Naive thymus-derived CD8-positive, alpha-beta T cell (primary cell): ENCODE measurements at places on chromosomes 6 and 20.
A peak's percentile ranks its signal among the peaks of the same experiment; 100 is the strongest.

DNA sequence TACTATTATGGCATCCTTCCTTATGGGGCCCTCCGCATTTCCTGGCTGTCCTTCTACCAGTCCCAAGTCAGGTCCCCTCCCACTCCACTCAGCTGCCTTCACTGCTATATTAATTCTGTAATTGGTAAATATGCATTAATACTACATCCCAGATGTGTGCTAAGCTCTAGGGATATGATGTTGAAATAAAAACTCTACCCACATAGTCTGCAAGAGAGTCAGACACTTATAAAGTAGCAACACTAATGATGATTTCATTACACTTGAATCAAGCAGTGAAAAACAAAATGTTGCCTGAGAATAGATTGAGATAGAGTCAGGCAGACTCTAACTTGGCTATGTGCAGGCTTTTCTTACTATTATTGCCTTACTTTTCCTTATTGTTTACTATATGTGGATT, 62.4 kb downstream of the AIG1 start:
- no peak for DNase-seq

DNA sequence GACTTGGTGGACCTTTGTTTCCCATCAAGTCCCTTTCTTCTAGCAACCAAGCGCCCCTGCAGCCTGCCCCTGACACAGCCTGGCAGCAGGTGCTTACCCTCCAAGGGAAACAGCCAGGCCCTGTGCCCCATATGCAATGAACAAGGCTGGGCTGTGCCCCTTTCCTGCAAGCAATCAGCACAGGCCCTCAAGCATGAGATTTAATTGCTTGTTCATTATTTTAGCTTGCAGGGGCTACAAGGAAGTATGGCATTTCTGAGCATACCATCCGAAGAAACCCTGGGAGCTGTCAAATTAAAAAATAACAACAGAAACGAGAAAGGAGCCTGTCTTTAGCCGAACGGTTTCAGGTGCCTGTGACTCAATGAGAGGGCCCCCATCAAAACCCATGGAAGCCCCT, 522.9 kb upstream of the ARID1B start:
- no peak for DNase-seq

DNA sequence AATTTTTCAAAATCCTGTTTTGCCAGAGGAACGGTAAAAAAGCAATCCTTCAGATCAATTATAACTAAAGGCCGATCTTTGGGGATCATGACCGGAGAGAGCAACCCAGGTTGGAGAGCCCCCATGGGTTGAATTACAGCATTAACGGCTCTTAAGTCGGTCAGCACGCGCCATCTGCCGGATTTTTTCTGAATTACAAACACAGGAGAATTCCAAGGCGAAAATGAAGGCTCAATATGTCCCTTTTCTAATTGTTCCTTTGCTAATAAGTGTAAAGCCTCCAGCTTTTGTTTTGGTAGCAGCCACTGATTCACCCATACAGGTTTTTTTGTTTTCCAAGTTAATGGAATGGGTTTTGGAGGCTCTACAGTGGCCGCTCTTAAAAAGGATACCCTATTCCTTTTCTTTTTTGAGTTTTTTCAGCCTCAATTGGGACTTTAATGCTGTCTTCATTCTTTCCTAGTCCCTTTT, 16.9 kb upstream of the PTCRA start:
- peak; percentile 69 for DNase-seq

DNA sequence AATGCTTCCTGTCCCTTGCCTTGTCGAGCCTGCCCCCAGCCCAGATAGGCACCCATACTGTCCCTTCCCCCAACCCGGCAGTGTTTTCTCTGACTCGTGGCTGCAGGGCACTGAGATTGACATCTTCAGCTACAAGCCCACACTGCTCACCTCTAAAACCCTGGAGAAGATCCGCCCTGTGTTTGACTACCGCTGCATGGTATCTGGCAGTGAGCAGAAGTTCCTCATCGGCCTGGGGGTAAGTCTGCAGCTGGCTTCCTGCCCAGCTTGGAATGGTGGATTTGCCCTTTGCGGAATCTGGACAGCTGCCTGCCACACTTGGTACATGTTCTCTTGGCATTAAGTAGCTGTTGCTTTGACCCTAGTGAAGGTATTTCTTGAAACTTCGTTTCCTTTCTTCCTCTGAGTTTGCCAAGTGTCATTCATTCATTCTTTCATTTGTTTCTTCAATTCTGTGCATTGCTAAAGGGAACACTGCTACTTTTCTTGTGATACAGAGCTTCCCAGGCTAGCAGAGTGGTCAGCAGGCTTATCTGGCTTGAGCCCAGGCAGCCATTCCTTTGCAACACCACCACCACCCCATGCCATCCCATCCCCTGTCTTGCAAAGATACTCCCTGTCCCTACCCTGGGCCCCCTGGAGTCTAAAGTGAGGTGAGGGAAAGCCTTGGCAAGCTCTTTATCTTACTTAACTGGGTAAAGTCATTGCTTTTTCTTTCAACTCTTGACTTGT, 26.2 kb downstream of the CCDC167 start:
- no peak for DNase-seq

GRCh38 chr20:57048027-57048869, 218.2 kb downstream of the BMP7 start:
- no peak for DNase-seq

DNA sequence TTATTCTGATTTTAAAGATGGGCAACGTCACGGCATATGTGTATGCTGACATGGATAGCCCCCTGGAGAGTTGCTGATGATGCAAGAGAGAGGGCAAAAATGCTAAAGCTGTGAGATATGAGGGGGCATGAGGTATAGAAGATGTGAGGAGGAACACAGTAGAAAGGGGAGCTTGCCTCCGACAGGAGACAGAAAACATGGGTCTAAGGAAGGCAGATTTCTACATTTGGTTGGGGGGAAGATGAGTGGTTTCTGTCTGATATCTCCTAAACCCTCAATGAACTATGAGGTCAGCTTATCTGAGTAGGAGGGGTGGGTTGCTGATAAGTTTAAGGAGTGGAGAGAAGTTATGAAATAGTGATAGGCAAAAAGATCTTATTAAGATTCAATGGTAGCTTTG, 6.0 kb downstream of the RNF24 start:
- DNase-seq, result no peak

DNA sequence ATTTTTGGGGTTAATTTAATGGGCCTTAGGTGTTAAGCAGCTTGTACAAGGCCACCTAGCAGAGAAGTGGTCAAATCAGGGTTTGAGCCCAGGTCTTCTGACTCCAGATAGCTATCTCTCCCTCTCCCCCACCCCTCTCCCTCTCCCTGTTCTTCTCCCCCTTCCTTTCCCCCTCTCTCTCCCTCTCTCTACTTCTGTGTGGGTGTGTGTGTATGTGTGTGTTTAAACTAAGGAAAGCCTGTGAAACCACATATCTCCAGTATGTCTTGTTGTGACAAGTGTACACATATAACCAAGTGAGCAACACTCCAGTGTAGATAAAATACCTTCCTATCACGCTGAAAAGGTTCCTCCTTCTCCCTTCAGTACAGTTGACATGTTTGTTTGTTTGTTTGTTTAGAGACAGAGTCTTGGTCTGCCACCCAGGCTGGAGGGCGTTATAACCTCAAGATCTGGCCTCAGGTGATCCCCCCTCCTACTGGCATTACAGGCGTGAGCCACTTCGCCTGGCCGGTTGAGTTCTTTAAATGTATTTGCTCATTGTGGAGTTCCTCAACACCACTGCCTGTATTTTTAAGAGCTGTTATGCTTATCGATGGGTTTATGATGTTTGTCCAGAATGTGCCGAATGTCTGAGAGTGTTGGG, 140.4 kb downstream of the JARID2 start:
- DNase-seq, result no peak

DNA sequence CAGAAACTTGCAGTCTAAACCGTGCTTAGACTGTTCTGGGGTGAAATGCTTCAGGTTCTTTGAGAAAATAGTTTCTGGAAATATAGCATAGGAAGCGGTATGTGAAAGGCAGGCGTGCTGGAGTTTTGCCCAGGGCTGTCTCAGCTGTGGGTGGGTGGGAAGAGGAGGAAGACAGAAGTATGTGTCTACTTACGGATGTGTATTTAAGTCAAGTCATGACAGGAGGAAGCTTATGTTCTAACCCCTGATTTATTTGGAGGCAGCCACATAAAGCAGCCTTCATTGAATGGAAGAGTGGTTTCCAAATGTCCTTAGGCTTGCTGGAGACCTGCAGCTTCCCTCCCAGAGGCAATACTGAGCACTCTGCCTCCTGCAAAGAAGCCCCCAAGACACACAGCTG, 345.8 kb upstream of the PRND start:
- DNase-seq, result no peak

DNA sequence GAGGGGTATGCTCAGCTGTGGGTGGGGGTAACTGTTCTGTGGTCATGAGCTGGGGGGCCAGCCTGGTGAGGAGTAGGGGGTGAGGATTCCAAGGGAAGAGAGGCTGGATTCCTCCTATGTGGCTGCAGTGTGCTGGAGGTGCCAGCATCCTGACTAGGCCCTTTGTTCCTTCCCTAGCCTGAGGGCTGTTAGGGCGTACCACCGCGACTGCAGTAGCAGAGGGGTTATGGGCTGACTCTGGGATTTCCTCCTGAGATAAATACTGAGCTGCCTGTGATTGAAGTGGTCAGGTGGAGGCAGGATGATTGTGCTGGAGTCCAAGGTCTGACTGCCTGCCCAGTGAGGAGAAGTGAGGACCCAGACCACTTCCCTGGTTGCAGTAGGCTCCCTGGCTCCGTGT, 205.3 kb downstream of the ADGRG6 start:
- no peak for DNase-seq

- no peak for DNase-seq
Measured at GRCh38 chr20:37728635-37728983, 34.8 kb downstream of the CTNNBL1 start.

DNA sequence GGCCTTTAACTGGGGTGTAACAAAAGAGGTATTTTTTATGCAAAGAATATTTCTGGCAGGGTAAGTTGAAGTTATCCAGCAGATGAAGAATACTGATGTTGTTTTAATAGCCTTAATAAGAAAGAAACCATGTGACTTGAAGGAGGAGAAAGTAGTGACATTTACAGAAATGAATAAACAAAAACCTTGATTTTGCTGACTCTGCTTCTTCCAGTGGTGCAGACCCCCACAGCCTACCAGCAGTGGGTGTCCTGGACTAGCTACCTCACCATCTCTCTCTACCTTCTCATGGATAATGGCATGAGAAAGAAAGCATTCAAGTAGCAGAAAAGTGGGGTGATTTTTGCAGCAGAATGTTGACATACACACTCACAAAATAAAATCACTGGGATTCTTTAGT, 162.6 kb upstream of the RNF217 start:
- no peak for DNase-seq

DNA sequence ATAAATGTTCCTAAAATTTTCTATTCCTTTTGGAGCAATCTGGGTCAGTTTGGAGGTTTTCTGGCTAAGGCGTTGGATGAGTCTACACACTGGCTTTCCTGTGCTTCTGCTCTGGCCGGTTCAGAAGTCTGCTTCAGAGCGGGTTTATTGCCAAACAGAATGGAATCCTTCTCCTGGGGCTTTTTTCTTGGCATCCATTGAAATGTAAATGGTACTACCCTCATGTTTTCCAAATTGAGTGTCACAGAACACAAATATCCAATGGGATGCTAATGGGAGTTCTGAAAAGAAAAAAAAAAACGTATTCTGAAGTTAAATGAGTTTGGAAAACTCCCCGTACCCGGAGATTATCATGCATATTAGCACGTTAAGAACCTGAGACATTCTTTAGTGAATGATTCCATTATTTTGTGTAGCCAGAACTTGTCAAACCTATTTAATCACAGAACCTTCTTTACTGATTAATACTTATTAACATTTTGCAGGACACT, 930.3 kb downstream of the QKI start:
- DNase-seq, result no peak

DNA sequence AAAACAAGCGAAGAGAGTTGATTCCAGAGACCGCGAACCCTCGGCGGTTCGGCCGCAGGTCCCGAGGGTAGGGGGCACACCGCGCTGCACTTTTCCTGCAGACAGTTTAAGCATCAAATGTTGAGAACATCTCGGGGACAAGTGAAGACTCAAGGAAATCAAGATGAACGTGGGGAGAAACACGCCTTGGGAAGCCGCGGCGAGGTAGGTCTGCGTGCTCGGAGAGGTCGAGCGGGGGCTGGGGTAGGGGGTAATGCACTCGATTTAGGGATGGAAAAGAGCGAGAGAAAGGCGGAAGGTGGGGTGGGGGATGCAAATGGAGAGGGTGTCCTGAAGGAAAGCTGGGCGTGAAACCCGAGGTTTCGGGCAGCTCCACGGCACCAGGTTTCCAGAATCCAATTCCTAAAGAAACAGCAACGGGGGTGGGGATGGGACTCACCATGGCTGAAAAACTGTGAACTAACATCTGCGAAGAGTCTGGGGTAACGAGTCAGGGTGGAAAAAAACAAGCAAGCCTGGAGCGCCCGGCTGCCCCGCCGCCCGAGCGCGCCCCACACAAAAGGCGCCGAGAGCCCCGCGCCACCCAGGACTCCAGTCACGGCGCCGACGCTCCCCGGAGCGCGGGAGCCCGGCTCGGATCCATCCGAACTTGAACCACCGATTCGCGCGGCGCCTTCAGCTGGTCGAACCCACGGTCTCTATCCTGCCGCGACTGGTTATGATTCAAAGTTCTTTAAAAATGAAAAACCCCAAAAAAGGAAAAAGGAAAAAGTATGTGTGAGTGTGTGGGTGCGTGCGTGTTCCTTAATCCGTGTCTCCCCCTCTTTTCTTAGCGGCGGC, 3.5 kb downstream of the TFAP2A start:
- DNase-seq, result no peak

DNA sequence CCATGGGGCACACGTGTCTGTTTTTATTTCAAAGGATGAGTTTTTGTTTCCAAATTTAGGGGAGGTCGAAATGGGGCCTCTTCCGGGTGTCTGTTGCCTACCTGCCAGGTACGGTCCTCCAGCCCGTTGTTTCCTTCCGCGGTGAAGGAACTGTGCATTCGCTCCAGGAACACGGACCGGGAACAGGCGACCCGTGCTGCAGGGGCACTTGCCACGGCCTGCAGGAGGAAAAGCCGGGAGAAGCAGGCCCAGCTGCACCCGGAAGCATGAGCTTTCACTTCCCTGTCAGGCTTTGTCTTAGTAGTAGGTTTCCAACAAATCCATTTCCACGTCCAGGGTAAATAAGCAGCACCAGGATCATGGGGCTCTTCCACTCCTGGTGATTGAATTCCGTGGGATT, 17.0 kb upstream of the NPEPL1 start:
- no peak for DNase-seq
